ENCODE measurements at places on chromosomes 12 and 14.

- DNase-seq: no peak
Observed at GRCh38 chr14:79732911-79733655, 478.2 kb downstream of the DIO2 start.

GRCh38 chr12:94768398-94769046, 118.2 kb upstream of the TMCC3 start:
- DNase-seq: no peak

- no peak for DNase-seq
Observed at GRCh38 chr14:101405171-101405883, 156.0 kb upstream of the DIO3 start.

DNA sequence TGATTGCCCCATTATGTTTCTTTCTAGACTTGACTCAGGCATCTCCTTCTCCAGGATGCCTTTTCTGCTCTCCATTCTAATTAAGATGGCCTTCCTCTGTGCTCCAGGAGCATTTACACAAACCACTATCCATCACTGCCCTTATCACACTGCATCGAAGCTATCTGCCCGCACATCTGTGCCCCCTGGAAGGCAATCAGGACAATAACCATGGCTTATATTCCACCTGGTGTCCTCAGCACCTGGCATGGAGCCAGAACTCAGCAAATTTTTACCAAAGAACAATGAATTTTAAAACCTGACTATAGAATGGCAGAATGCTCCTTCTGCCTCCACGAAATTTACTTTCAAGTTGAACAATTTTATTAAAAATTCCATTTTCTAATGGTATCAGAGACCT, 465.8 kb downstream of the APAF1 start:
- no peak for DNase-seq

GRCh38 chr12:57368349-57369095, 62.3 kb downstream of the R3HDM2 start:
- no peak for DNase-seq

- no peak for DNase-seq
Observed at GRCh38 chr14:90508536-90509254, 111.9 kb downstream of the CALM1 start.

DNA sequence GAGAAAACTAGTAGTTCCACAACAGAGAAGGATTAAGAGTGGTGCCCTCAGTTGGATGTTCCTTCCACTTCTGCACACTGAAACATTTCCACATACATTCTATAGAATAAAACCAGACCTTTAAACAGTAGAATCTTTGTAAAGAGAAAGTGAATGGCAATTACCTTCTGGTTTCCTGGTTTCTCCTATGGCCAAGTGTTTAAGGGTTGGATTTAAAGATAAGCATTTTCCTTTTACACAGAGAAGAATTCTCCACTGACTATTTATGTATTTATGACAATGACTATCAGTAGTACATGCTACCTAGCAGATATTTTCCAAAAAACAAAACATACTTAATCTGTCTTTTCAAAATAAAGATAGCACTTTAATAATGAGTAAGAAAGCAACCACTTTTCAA, 3.2 kb downstream of the ATG2B start:
- DNase-seq: no peak

DNA sequence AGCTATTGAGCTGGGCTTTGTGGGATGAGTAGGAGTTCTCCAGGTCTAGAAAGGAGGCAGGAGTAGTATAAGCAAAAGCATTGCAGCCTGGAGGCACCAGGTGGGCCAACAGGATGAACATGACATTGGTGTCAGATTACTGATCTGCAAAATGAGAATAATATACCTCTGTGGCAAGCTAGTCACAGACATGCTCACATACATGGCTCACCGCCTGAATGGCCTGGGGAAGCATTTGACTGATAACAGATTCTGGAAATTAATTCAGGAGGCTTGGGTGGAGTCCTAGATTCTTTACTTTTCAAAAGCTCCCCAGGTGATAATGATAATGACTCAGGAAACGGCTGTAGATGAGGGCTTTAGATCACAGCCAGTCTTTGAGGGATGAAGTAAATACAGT, 709 bp downstream of the TCL1B start:
- DNase-seq: no peak

DNA sequence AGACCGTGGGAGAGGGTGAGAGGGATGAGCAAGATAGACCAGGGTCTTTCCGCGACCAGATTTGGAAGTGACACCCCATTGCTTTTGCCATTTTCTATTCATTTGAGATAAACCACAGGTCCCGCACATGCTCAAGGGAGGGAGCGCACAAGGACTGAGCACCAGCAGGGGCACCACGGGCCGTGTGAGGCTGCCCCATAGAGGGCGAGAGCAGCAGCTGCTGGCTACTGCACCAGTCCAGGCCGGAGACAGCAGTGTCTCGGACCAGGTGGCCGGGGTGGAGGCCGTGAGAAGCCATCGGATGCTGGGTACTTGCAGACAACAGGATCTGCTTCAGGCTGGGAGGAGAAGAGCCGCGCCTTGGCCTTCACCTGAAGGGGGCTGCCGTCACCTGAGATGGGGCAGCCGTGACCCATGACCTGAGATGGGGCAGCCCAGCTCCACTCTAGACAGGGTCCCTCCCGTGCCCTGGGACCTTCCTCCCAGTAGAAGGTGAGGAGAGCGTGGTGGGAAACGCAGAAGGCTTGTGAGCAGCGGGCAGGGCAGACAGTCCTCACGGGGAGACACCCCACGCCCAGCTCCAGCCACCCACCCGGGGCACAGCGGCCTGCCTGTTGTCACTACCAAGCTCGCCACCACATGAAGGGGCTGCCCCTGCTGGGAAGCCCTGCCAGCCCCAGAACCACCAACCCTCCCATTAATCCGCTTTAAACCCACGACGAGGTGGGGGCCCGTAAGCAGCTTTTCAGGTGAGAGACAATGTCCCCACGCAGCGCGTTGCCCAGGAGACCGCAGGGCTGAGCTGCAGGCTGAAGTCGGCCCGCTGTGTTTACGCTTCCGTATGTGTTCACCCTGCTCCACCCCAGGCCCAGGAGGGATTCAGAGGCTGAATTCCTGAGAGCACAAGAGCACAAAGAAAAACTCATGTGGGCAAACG, 61.7 kb upstream of the FBRSL1 start:
- no peak for DNase-seq

DNA sequence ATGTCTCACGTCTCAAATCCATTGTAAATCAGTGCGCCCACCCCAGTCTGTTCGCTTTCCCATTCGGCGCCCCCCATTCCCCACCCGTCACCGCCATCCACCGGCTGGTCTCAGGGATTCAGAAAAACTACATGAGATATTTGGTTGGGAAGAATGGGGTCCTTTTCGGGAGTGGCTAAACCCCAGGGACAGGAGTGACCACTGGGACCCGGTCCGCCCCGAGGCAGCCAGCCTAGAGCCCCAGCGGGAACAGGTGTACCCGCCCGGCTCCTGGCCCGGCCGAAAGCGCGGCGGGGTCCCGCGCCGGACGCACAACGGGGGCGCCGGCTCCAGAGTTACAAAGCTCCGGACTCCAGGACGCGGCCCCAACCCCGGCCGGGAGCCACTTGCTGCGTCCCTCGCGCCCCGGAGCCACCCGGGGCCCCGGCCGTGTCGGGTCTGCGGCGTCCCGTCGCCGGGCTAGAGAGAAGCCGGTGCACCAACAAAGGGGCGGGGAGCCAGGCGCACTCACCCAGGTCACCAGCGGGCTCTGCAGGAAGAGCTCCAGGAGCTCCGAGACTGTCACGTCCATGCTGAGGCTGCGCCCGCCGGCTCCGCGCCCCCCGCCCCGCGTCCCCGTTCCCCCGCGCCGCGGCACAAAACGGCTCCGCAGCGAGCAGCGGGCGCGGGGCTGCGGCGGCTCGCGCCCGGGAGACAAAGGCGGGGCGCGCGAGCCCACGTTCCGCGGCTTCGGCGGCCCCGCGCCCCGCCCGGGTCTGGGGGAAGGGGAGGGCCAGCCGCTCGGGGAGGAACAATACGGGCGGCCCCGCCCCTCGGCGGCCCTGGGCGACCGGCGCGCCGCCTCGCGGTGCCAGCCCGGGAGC, at the start of gene CCDC88C:
Gene CCDC88C, minus strand, starts transcription at position 701 of the 863 bp plus-strand sequence. Its CDS starts 130 bp downstream, at position 571.
- DNase-seq: no peak
